ENCODE measurements at places on chromosomes 3 and 15. TPM values are rescaled to one million over a fixed set of nuclear protein-coding genes. Genes with fewer than 3 reads are reported as not detected.

DNA sequence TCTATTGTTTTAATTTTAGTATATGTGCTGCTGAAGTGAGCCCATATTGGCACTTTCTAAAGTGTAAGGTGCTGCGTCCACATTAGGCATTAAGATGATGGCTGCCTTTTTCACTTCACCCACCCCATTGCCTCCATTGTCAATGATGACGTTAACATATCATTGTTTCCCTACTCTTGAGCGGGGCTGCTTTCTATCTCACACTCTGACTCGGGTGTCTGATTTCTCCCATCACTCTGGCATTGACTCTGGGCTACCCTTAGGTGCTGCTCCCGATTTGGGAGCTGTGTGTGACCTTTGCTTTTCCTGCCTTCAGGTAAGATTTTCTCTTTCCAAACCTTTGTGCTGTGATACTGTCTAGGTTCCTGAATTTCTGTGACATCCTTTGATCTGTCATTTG, 28.8 kb downstream of the CGNL1 start:
- no peak for DNase-seq
- no peaks in the 10 kb centered on the region for H3K4me1 ChIP-seq
- H3K36me3 ChIP-seq: no peaks in the 10 kb centered on the region
- peaks cover 2% of the 10 kb centered on the region for H3K27me3 ChIP-seq
- H3K27ac ChIP-seq: no peak overlapping the region

DNA sequence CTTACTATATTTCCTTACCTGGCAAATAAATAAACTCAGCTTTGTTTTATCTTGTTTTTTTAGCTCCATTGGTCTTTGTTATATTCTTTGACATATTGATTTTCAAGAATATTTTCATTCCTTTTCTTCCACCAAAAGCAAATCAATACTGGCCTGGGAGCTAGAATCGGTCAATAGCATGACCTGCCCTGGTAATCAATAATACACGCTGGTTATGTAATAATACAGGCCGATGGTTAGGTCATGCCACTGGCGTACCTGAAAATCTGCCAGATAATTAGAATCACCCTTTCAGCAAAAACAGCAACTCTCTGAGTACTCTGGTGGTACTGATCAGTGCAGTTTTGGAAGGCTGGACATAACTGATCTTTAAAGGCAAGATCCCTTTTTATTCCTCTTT, 39.9 kb downstream of the PEAK1 start:
- no peaks in the 10 kb centered on the region for H3K27me3 ChIP-seq
- no peak overlapping the region for H3K27ac ChIP-seq
- H3K36me3 ChIP-seq: no peaks in the 10 kb centered on the region
- peaks cover 13% of the 10 kb centered on the region for H3K4me1 ChIP-seq
- no peak for DNase-seq

DNA sequence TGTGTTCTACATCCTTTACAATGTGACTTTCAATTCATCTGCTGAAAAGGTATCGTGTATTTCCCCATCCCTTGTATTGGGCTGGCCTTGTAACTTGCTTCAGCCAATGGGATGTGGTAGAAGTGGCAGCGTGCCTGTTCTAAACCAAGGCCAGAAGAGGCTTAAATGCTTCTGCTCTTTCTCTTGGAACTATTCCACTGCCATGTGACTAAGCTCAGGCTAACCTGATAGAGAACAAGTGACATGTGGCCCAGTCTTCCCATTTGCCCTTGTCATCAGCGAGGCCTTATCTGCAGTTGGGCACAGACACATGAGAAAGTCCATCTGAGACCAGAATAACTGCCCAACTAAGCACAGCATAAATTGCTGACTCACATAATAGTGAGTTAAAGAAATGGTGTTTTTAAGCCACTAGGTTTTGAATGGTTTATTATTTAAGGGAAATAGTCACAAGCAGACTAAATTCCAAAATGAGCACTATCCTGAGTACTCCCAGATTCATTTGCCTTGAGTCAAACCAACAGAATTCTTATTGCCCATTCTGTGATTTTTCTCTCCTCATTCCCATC, 230.2 kb downstream of the CPNE4 start:
- H3K27ac ChIP-seq: no peak overlapping the region
- no peak overlapping the region for H3K4me3 ChIP-seq
- no peaks in the 10 kb centered on the region for H3K4me1 ChIP-seq

CNTN3 gene
- total RNA-seq: not detected

Measured in activated CD4-positive, alpha-beta T cell treated with anti-CD3 and anti-CD28 coated beads for 36 hours (primary cell).